ENCODE measurements at places on chromosomes 7 and 10.

- DNase-seq, result peak; percentile 36
Observed at GRCh38 chr10:22681783-22682183, 32.6 kb downstream of the PIP4K2A start.

GRCh38 chr10:33151344-33151864 is 183.1 kb downstream of the NRP1 start:
- DNase-seq, result no peak

- DNase-seq, result no peak
Observed at GRCh38 chr7:135755351-135755753, 6.7 kb upstream of the FAM180A start.

DNA sequence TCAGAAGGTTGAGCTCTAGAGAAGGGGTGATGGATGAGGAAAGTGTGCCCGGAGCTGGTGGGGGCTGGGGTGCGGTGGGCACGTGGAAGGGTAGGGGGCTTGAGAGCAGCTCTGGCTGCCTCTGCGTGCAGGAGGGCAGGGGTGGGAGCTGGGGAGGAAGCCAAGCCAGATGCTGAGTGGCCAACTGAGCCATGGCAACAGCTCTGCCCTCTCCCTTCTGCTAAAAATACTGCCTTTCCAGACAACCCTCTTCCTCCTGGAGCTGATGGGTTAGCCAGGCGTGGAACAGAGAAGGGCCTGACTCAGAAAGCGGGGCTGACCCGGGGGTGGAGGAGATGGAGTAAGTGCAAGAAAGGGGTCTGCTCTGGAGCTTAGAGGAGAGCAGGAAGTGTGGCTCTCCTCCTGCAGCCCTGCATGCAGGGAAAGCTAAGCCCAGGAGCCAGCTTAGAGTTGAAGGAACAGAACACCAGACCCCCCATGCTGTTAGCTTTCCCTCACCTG is 114.6 kb upstream of the AGK start:
- DNase-seq, result no peak

DNA sequence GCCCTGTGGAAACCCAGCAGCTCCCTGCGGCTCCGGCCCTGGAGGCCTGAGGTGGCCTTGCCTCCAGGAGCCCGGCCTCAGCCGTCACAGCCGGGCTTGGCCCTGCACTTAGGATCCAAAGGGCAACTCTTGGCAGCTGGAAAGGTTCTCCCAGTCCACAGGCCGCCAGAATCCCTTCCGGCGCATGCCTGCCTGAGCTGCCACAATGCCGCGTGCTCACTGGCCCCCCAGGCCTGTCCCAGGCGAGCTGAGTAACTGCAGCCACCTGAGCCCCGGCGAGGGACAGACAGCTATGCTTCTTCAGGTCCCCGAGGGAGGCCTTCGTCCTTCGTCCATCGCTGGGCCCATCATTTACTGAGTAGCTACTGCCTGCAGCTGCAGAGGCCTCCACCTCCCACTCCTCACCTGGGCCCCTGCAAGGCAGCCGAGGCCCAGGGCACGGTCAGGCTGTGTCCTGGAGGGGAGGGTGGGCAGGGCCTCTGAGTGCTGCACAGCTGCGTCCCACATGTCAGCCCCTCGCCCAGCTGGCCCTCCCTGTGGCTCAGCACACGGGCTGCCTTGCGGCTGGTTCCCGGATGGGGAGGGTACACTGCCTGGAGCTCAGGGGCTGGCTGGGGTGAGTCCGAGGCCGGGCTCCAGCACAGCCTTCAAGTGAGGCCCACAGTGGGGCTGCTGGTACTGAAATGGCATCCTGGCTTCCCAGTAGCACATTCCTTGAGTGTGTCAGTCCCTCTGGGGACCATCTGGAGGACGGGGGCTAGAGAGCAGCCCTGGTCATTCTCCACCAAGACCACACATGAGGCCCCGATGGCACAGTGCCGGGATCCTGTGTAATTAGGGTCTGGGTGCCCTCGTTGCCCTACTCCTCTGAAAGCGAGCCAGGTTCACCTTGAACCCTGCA is 172.5 kb downstream of the ELFN1 start:
- DNase-seq, result no peak

DNA sequence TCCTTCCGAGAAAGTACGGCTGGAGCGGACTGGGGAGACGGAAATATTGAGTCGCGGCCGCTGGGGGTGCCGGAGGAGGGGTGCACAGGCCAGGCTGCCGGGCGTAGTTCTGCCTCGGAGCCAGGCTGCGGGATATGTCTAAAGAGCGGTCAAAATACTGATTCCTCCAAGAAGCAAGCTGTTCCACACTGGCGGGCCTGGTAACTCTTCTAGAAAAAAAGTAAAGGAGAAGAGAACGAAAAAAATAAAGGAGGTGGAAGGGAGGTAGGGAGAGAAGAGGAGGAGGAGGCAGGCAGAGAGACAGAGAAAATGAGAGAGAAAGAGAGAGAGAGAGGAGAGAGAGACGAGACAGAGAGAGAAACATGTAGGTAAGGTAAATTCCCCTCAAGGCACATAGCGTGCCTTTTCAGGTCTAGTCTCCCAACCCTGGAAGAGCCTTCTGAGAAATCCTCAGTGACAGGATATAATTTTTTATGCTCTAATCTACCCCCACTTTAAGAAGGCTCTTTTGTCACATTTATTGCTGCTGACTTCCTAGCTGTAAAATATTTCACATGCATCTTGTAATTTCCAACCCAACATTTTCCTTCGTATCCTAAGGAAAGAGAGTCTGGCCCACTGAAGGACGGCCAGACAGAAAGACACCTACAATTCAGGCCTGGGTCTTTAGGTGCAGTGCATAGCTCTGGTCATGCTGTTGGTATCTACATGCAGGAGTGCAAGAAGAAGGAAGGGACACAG is 5.7 kb downstream of the DLX5 start:
- no peak for DNase-seq

DNA sequence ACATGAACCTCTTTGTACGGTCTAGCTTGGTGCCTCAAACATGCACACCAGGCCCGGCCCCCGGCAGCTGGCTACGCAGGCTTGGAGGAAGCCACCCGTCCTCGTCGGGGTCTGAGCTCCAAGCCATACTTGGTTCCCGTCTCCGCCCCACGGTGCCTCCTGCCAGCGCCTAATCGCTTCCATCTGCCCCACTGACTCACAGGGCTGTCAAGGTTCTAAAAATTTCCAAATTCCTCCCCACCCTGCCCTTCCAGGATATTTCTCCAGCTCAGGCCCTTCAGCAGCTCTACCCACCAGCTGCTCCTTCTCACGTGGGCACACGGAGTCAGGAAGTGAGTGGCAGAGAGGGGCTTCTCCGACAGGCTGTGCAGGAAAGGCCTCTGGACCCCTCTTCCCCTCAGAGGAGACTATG is 38.8 kb downstream of the TMEM270 start:
- DNase-seq, result no peak

- no peak for DNase-seq
Observed at GRCh38 chr7:156234192-156234591, 406.4 kb upstream of the RNF32 start.

DNA sequence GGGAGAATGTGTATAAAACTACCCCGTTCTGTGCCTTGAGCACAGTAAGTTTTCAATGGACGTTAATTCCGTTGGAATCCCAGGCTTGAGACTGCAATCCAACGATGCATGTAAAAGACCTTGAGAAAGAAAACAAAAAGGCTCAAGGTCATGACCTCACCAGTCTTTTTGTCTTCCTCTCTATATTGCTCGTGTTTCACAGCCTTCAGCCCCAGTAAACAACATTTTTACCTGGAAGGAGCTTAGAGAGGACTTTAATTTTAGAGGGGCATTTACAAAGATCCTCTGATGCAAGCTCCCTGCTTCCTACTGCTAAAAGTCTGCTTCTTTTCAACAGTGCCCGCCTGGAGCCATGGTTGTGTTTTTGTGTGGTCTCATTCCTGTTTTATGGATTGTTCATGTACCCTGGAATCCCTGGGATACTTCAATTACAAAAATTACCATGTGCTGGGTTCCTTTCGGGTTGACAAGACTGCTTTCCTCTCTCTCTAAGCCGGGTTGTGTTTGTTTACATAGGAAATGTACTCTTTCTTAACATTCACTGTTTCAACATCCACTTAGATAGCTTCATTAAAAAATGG is 320.1 kb upstream of the NFE2L3 start:
- DNase-seq, result no peak

- peak; percentile 86 for DNase-seq
Observed at GRCh38 chr7:100158229-100159098, at the start of gene TRAPPC14. Gene TRAPPC14, minus strand, starts transcription at chr7:100158723. Its CDS starts 224 bp downstream, at chr7:100158499.

- no peak for DNase-seq
Observed at GRCh38 chr10:28425422-28425821, 107.5 kb upstream of the WAC start.

GRCh38 chr7:17307000-17307399 is 8.5 kb downstream of the AHR start:
- peak; percentile 61 for DNase-seq

DNA sequence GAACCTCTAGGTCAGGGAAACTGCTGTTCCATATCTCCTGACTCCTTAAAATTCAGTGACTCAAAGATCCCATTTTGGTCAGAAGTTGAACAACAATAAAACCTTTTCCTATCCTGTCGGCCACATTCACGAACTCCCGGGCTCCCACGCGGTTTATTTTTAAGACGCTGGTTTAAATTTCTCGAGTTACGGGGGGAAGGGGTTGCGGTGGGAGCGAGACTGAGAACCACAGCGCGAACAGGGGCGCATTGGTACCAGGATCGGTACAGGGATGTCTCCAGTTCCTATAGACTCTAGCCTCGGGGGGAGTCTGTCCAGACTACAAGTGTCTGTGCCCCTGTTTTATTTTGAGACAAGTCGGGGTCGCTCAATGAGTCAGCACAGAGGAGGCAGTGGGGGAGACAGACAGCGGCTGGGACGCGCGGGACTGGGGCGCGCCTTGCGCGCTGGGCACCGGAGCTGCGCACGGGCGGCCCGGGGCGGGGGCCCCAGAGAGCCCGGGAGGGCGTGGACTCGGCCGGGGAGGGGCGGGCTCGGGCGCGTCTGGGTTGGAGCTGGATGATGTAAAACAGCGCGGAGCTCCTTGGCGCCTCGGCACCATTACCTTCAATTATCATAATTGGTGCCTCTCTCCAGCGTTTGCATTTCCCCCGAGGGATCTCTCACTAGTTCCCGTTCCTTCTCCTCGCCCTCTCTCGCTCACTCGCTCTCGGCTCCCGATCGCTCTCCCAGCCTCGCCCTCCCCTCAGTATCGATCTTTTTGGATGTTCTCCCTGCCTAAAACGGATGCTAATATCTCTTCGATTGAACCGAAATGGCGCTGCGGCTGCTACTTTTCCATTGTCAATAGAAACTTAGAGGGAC is 8.7 kb upstream of the BAMBI start:
- DNase-seq, result peak; percentile 21

- DNase-seq, result no peak
Observed at GRCh38 chr10:122115874-122116273, 126.9 kb downstream of the TACC2 start.

DNA sequence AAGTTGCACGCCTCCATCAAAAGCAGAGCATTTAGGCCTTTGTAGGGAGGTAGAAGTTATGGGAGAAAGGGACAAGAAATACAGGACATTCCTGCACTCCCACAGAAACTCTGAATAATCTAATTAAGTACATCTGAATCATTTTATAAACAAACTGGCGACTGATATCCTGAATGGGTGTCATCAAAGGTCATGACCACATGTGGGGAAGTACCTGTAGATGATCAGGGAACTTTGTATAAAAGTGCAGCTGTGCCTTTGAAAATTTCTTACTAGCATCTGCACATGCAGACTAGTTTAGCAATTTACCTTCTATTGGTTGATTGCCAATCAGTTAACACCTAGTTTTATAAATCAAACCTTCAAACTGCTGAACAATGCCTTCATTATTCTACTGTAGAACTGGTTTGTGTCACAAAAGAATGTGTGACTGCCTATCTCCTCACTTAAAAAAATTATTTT is 17.1 kb downstream of the STEAP4 start:
- DNase-seq, result no peak

- DNase-seq, result no peak
Observed at GRCh38 chr10:115936926-115937767, 335.9 kb downstream of the GFRA1 start.

DNA sequence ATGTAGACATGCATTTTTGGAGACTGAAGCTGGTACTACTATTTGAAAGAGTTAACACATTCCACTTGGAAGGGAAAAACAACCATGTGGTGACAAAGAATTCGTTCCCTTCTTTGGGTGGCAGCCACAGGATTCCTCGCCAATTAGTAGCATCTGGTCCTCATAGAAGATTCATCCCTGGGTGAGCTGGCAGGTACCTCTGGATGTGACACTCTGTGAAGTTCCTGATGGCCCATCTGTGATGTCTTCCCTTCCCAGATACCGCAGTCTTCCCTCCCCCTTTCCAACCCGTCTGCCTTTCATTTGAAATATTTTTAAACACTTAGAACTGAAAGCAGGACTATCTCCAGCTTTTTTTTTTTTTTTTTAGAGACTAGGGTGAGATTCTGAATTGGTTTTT is 569.5 kb downstream of the TYW1 start:
- DNase-seq, result no peak

GRCh38 chr10:85420501-85421191 is 945.9 kb downstream of the GRID1 start:
- no peak for DNase-seq

DNA sequence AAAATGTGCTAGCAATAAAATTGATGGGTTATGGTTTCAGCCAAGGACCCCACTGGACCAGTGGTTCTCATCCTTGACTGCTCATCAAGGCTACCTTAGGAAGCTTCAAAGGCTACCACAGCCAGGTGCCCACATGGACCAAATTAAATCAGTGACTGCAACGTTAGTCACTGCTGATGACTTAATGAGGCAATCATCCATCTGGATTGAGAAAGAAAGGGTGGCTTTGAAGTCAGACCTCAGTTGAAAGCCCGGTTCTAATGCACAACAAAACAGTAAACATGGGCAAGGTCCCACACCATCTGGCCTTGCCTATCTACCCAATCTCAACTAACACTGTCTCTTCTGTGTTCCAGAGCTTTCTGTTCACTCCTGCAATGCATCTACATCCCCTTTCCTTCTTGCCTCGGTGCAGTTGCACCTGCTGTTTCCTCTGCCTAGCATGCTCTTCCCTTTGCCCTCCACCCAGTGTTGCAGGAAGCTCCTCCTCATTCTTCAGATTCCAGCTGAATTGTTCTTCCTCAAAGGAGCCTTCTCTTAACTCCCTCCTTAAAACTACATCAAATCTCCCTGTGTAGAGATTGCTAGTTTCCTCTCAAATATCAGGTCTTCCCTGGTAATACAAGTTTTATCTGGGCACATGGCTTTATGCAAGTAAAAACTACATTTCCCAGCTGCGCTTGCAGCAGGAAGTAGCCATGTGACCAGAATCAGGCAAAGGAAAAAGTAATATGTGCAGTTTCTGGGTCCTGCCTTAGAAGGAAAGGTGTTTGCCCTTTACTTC is 10.3 kb upstream of the KCNK18 start:
- no peak for DNase-seq

- no peak for DNase-seq
Observed at GRCh38 chr10:44457259-44457658, 72.4 kb upstream of the CXCL12 start.

DNA sequence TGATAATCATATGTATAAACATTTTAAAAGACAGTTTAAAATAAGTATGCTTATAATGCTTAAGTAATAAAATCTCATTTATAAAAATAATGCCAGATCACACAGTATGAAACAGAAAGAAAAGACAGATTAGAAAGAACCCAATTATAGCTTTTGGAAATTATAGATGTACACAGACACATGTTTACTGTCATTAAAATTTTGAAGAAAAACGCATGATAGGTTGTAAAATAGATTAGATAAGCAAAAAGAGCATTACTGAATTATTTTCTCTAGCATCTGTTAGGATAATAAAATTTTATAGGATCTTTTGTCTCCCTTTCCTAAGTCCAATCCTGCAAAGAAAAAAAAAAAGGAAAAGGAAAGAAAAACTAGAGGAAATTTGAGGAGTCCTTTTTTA is 1107.3 kb upstream of the LRRN3 start:
- DNase-seq, result no peak
